Fibroblast of the conjunctiva (primary cell): ENCODE measurements at places on chromosomes 13 and 19.

GRCh38 chr19:38792250-38793111, 3.5 kb downstream of the LGALS7B start:
- DNase-seq, result no peak

- DNase-seq, result no peak
These were observed 8.1 kb upstream of the ARRDC2 start for GRCh38 chr19:17999684-18000479.

GRCh38 chr13:44735806-44736205, 159.7 kb upstream of the TSC22D1 start:
- no peak for DNase-seq

DNA sequence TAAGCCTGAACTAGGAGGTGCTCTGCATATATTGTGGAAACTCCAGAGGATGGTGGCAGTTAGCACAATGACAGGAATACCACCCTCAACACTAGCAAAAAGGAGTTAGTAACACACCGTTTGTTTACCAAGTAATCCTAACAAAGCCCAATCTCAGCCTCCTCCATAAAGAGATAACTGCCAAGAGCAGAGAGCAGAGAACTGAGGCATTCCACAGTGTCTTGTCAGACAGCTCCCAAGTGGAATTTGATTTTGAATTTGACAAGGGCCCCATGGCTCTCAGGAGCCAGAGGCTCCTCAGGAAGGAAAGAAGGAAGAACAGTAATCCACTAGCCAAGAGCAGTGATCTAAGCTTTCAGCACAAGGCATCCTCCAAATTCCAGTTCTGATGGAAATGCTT, 298.6 kb downstream of the DCLK1 start:
- DNase-seq, result no peak

DNA sequence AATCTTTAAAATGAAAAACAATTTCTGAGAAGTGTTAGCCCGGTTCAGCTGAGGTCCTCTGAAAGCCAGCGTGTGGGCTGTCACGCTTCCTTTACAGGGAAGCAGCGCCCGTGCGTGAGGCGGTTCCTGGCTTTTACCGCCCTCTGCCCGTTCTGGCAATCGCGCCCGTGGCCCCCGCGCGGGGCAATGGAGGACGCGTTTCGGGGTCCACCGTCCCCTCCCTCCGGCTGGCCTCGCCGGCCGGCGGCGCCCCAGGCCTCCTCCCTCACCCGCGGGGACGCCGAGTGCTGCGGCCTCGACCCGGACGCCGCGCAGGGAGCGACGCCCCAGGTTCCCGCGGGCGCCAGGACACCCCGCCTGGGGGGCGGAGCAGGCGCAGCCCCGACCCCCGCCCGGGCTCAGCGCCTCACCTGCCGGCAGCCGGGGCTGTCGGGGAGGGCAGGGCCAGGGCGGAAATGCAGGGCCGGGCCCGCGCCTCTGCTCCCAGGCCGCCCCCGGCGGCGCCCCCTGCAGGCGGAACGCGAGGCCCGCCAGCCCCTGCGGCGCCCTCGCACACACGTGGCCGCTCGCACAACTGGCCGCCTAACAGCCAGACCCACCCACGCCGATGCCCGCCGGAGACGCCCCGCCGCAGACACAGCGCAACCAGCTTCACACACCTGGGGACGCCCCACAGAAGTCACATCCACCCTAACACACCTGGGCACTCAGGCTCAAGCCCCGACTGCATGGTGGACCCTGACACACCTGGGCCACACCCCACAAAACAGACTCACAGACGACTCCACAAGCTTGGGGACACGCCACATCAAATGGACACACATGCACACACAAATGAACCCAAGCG, at the start of gene GGACT:
GGACT (minus strand) TSS at position 459 of the 847 bp plus-strand sequence. CDS start 56,198 bp downstream, outside the sequence.
- peak; percentile 38 for DNase-seq

GRCh38 chr13:112574416-112574815, 13.5 kb downstream of the TUBGCP3 start:
- no peak for DNase-seq
